Type B pancreatic cell (in vitro differentiated cells): ENCODE measurements at places on chromosomes 3 and 15.

DNA sequence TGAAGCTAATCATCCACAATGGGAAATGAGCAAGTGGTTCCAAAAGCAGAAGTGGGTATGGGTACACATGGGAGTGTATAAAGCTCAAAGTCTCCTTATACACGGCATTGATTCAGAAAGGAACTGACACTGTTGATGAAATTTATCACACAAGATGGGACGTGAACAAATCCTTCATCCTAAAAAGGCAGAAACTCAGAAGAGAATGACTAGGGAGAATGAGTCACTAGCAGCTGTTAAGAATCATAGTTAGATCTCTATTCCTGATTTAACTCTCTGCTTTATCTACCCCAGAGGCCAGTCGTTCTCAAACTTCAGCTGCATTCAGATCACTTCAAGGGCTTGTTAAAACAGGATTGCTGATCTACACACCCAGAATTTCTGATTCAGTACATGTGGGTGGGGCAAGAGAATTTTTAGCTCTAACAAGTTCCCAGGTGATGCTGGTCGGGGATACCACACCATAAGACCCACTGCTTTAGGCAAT lies 97.7 kb upstream of the PHLDB2 start:
- peaks cover 28% of the 10 kb centered on the region for H3K4me1 ChIP-seq
- peak overlapping the region; percentile 73 for H3K27ac ChIP-seq
- H3K36me3 ChIP-seq = no peaks in the 10 kb centered on the region
- DNase-seq = no peak

GRCh38 chr3:49791571-49791970 lies 5.2 kb upstream of the IP6K1 start:
- peaks cover 5% of the 10 kb centered on the region for H3K4me1 ChIP-seq
- no peaks in the 10 kb centered on the region for H3K36me3 ChIP-seq
- no peak for DNase-seq
- H3K27ac ChIP-seq = no peak overlapping the region

- peaks cover 8% of the 10 kb centered on the region for H3K4me1 ChIP-seq
- no peak overlapping the region for H3K27ac ChIP-seq
- DNase-seq = no peak
- H3K27me3 ChIP-seq = no peaks in the 10 kb centered on the region
- H3K36me3 ChIP-seq = peaks cover 10% of the 10 kb centered on the region
- no peak overlapping the region for H3K4me3 ChIP-seq
Observed at GRCh38 chr3:61761694-61762430, 200.5 kb downstream of the PTPRG start.

DNA sequence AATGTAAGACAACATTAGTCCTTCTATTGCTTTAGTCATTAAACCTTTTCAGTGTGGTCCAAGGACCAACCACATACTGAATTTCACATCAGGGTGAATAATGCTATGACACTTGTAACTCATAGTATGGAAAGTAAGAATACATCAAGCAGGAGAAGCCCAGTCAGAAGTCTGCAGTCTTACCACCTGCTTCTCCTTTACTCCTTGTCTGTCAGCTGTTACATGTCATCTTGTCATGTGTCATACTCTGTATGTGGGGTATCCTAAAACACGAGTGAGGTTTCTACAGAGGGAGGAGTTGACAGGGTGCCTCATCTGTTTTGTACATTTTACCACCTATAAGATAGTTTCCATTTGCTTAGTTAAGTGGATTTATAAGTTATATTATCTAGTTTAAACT lies 32.8 kb upstream of the EID1 start:
- H3K27ac ChIP-seq = no peak overlapping the region
- DNase-seq = no peak
- H3K36me3 ChIP-seq = no peaks in the 10 kb centered on the region

DNA sequence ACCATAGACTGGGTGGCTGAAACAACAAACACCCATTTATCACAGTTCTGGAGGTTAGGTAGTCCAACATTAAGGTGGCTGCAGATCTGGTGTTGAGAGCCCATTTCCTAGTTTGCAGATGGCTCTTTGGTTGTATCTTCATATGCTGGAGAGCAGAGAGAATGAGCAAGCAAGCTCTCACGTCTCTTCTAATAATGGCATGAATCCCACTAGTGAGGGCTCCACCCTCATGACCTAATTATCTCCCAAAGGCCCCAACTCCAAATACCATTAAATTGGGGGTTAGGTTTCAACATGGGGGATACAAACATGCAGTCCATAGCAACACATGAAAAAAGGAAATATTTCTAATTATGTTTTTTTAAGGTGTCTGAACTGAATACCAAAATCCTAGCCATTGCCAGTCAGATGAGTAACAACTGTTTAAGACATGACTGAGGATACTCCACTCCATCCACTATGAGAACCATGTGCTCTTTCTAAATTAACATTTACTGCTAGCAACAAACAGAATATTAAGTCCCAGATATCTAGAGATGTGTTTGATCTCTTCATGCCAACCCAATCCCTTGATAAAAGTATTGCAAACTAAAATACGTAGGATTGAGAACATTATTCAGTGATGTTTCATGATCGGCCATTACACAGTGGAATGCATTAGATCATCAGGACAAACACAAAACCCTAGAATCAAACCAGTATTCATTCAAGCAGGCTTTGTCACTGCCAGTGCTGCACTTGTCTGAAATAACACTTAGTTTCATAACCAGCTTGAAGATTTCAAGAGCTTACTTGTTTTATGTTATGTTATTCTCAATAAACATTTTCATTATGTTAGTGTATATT lies 340.3 kb downstream of the SLC9A9 start:
- H3K27ac ChIP-seq = no peak overlapping the region
- no peaks in the 10 kb centered on the region for H3K27me3 ChIP-seq
- no peak for DNase-seq
- no peak overlapping the region for H3K4me3 ChIP-seq
- no peaks in the 10 kb centered on the region for H3K4me1 ChIP-seq
- H3K36me3 ChIP-seq = no peaks in the 10 kb centered on the region

GRCh38 chr3:107404727-107405469 lies 27.7 kb downstream of the CCDC54 start:
- no peaks in the 10 kb centered on the region for H3K27me3 ChIP-seq
- no peak overlapping the region for H3K27ac ChIP-seq
- no peaks in the 10 kb centered on the region for H3K36me3 ChIP-seq
- DNase-seq = no peak
